ENCODE measurements at places on chromosomes 12 and 14. TPM values are rescaled to one million over a fixed set of nuclear protein-coding genes. Genes with fewer than 3 reads are reported as not detected.

DNA sequence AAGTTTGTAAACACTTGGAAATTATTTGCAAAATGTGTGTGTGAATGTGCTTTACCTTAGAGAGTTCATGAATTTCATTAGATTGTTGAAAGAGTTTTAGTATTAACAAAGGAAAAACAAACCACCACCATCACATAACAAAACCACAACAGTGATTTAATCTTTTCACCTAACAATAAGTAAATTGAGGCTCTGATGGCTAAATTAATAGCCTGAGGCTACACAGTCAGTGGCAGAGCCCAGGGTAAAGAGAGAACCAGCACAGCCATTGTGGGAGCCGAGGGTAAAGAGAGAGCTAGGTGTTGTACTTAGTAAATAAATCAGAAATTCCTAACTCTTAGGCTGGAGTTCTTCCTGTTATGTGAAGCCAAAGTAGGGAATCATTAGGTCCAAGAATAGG lies 51.2 kb upstream of the CAPRIN2 start:
- DNase-seq = no peak

DNA sequence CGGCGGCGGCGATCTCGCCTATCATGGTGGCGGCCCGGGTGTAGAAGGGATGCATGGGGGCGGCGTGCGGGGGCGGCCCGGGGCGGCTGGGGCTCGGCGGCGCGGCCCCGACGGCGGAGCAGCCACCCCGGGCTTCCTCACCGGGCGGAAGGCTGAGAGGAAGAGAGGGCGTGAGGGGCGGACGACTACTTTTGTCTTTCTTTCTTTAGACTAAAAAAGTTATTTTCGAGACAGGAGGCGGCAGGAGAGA lies 240 bp downstream of the BTG1 start:
- no peak for DNase-seq

GRCh38 chr14:20508367-20508766 lies 3.0 kb downstream of the RNASE10 start:
- no peak for DNase-seq

DNA sequence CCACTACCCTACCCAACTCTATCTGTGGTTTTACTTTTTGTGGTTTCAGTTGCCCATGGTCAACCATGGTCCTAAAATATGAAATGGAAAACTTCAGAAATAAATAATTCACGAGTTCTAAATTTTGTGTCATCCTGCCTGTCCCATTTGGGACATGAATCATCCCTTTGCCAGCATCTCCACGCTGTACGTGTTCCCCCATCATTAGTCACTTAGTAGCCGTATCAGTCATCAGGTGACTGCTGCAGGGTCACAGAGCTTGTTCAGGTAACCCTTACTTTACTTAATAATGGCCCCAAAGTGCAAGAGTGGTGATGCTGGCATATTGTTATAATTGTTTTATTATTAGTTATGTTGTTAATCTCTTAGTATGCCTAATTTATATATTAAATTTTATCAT lies 209.9 kb downstream of the ITPR2 start:
- DNase-seq = no peak

GRCh38 chr12:80509781-80510556 lies 65.9 kb downstream of the PTPRQ start:
- no peak for DNase-seq

DNA sequence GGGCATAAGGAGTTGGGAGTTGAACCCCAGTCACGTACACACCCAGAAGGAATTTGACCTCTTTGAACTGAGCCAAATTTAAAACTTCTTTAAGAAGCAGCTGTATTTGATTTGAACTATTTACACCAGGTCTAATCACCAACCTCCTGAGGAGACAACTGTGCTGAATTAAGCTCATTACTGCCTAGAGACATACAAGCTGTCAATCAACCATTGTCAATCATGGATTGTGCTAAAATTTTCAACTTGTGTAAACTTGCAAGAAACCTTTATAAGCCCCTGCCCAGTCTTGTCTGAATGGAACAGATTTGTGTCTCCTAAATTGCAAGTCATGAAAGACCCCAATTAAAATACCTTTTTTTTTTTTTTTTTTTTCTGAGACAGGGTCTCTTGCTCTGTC lies 44.3 kb upstream of the RESF1 start:
- DNase-seq = no peak

DNA sequence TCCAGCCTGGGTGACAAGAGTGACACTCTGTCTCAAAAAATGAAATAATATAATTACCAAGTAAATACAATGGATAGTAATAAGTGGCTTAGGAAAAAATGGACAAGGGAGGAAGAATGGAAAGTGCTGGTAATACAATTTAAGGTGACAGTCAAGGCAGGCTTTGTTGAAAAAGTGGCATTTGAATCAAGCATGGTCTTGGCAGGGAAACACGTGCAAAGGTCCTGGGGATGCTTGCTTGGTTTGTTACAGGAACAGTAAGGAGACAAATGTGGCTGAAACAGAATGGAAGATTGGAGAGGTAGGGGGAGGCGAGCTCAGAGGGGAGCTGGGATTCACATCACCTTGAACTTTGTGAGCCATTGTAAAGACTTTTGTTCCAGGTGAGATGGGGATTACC lies 153.2 kb downstream of the TMEM132C start:
- no peak for DNase-seq

DNA sequence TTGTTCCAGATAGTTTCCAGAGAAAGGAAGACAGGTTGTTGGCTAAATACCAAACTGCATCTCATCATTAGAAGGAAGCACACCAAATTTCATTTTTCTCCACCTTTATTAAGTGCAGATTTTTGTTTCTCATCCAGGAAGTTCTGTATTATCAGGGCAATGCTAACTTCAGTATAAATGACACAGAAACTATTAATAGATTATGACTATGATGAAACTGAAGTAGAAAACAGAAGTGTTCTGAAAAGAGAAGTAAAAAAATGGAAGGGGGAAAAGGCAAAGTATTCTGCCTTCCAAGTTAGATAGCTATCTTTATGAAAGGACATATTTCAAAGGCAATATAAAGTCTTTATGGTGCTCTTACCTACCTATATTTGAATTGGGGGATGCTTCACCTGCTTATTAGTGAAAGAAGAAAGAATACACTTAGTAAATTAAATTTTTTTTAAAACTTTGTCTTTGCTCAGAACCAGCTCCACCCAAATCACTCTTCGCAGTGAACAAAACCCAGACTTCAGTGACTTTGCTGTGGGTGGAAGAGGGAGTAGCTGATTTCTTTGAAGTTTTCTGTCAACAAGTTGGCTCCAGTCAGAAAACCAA lies 223.9 kb downstream of the PTPRO start:
- no peak for DNase-seq

GRCh38 chr14:31492759-31493498 lies 5.1 kb upstream of the GPR33 start:
- DNase-seq = no peak

C12orf43 gene
- total RNA-seq = 8.2 TPM

ZNF705A gene
- not detected for total RNA-seq

KRT79 gene
- total RNA-seq = not detected

KERA gene
- total RNA-seq = not detected

MANSC1 gene
- not detected for total RNA-seq

FOS gene
- total RNA-seq = 720 TPM
